ENCODE measurements at places on chromosomes 5 and 9. TPM values are rescaled to one million over a fixed set of nuclear protein-coding genes. Genes with fewer than 3 reads are reported as not detected.

The SARDH gene
- total RNA-seq, result 4.2 TPM

The MEIKIN gene
- total RNA-seq, result 0.46 TPM

The ENC1 gene
- 503 TPM for total RNA-seq

The NXNL2 gene
- 1.4 TPM for total RNA-seq

The SLC23A1 gene
- 0.69 TPM for total RNA-seq

The RAB14 gene
- total RNA-seq, result 65.0 TPM

The TTC23L gene
- total RNA-seq, result 7.6 TPM

Data from diencephalon (tissue), 1 donor.